A673 (cell line): ENCODE measurements at places on chromosomes 5 and 9. TPM values are rescaled to one million over a fixed set of nuclear protein-coding genes. Genes with fewer than 3 reads are reported as not detected.

The C5orf34 gene
- 15.0 and 17.0 TPM in 2 replicates for total RNA-seq

- DNase-seq = peak; percentile 60
Measured at GRCh38 chr5:90477073-90477472, 2.4 kb downstream of the POLR3G start.

GRCh38 chr9:89802781-89803355 is 198.1 kb downstream of the GADD45G start:
- DNase-seq = no peak

DNA sequence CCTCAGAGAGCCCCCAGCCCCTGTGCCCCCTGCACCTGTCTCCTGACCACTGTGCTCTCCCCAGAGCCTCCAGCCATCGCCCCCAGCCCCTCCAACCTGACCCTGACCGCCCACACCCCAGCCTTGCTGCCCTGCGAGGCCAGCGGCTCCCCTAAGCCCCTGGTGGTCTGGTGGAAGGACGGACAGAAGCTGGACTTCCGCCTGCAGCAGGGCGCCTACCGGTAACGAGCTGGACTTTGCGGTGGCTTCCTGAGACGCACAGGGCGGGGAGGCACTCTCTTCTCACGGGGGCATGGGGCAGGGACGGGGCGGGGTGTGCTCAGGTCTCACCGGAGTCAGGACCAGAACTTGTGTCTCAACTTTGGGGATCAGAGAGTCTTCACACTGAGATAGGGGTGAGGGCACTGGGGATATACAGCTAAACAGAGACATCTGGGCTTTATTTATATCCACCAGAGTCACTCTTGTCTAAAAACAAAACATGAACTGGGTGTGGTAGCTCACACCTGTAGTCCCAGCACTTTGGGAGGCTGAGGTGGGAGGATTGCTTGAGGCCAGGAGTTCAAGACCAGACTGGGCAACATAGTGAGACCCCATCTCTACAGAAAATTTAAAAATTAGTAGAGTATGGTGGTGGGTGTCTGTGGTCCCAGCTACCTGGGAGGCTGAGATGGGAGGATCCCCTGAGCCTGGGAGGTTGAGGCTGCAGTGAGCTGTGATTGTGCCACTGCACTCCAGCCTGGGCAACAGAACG is 46.1 kb upstream of the ASS1 start:
- no peak for DNase-seq

DNA sequence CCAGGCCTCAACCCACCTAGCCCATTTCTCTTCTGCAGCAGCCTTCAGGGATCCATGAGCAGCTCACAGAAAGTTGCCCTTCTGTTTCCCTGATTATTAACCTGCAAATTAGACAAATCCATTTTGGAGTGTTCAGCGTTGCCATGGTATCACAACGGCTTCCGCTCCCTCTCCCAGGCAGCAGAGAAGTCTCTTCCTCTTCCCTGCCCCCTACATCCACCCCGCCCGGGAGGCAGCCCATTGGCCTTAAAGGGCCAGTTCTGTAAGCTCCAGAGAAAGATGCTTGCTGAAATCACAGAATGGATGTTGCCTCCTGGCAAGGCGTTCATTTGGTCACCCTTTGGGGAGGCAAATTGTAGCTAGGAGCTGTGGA is 47.7 kb upstream of the BOD1 start:
- DNase-seq = no peak
